ENCODE measurements at places on chromosomes 3 and 15. TPM values are rescaled to one million over a fixed set of nuclear protein-coding genes. Genes with fewer than 3 reads are reported as not detected.
A peak's percentile ranks its signal among the peaks of the same experiment; 100 is the strongest.

- no peaks in the 10 kb centered on the region for H3K27me3 ChIP-seq
- no peak overlapping the region for H3K27ac ChIP-seq
- H3K36me3 ChIP-seq = peaks cover 5% of the 10 kb centered on the region
- no peak overlapping the region for H3K4me3 ChIP-seq
- no peaks in the 10 kb centered on the region for H3K4me1 ChIP-seq
- no peak for DNase-seq
Observed at GRCh38 chr3:107855710-107856109, 235.1 kb downstream of the CD47 start.

DNA sequence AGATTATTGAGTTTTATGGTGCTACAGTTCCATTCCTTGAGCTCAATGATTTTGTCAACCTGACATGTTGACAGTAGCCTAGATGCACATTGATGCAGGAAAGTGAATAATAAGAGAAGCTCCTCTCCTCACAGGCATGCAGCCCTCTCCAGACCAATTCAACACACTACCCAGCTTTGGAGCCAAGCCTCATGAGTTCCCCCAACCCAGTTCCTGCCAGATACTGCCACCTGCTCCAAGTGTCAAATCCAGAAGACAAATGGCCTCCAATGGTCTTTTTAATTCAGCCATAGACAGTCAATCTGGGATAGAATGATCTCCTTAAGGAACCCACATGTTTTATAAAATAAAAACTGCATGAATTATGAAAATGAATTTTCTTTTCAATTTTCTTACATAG lies 83.7 kb upstream of the ARHGEF3 start:
- DNase-seq = no peak
- no peaks in the 10 kb centered on the region for H3K4me1 ChIP-seq
- peaks cover 2% of the 10 kb centered on the region for H3K27me3 ChIP-seq
- H3K4me3 ChIP-seq = no peak overlapping the region
- H3K27ac ChIP-seq = no peak overlapping the region

GRCh38 chr3:194874206-194874605 lies 188.5 kb downstream of the FAM43A start:
- peaks cover 63% of the 10 kb centered on the region for H3K4me1 ChIP-seq
- no peak for DNase-seq
- H3K36me3 ChIP-seq = no peaks in the 10 kb centered on the region
- H3K4me3 ChIP-seq = peak overlapping the region; percentile 20

DNA sequence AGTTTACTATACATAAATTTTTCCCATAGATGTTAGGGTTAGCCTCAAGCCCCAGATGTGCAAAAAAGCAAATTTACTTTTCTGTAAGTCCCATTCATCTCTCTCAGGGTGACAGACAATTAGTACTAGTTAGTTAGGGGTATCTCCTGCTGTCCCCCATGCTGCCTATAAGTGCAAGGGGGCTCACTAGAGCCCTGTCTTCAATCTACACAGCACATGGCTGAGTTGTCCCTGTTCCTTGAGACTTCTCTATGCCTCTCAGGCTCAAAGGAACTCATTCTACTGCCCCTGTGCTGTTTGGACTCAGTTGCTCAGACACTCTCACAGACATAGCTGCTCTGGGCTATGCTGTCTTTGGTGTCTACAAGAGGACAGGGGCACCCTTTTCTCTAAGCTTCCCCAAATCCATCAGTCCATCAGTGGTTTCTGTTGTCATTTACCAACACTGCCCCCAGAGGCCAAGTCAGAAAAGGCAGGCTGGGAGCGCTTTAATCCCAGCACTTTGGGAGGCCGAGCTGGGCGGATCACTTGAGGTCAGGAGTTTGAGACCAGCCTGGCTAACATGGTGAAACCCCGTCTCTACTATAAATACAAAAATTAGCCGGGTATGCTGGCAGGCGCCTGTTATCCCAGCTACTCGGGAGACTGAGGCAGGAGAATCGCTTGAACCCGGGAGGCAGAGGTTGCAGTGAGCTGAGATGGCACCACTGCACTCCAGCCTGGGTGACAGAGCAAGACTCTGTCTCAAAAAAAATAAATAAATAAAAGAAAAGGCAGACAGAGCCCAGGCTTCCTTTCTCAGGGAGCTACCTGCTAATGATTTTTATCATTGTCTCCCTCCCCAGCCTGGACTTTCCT lies 31.4 kb upstream of the PRTG start:
- no peaks in the 10 kb centered on the region for H3K36me3 ChIP-seq
- H3K27ac ChIP-seq = no peak overlapping the region
- H3K4me3 ChIP-seq = no peak overlapping the region
- peak; percentile 74 for DNase-seq

DNA sequence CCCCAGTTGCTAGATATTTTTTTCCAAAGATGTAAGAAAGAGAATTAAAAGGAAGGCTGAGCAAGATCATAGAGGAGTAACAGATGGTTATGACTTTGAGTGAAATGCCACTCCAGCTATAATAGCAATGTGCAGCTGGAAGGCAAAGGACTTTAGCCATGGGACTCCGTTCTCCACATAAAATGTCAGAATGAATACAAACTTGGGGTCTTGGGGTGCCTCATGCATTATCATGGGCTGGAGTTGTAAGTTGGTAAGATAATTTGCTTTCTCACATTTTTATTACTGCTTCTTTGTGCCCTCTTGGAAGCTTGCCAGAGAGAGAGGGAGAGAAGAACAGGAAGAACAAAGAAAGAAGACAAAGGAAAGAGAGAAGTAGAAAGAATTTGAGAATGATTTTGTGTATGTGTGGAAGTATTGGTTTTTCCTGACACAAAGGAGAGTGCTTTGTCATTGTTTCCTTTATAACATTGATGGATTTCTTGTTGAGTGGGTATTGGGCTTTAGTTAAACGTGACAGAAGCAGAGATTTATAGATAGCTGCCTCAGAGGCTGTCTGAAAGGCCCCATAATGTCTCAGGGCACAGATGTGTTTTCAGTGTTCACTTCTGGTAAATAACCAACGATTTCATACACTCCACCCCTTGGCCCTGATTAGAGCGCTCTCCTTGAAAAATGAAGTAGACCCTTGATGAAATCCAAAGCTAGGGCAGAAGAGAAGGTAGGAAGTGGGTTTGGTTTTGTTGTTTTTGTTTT lies 715.3 kb downstream of the NR2F2 start:
- no peak for DNase-seq
- H3K36me3 ChIP-seq = no peaks in the 10 kb centered on the region
- no peaks in the 10 kb centered on the region for H3K27me3 ChIP-seq
- no peak overlapping the region for H3K27ac ChIP-seq
- H3K4me1 ChIP-seq = no peaks in the 10 kb centered on the region
- no peak overlapping the region for H3K4me3 ChIP-seq

- H3K36me3 ChIP-seq = peaks cover 10% of the 10 kb centered on the region
- H3K27me3 ChIP-seq = no peaks in the 10 kb centered on the region
- DNase-seq = no peak
- no peak overlapping the region for H3K27ac ChIP-seq
Observed at GRCh38 chr3:150041877-150042276, 71.2 kb upstream of the PFN2 start.

GRCh38 chr15:94682171-94682570 lies 450.8 kb downstream of the MCTP2 start:
- H3K27me3 ChIP-seq = peaks cover 2% of the 10 kb centered on the region
- H3K4me1 ChIP-seq = no peaks in the 10 kb centered on the region
- no peak overlapping the region for H3K4me3 ChIP-seq
- H3K36me3 ChIP-seq = no peaks in the 10 kb centered on the region

GRCh38 chr15:95024351-95024750 lies 793.0 kb downstream of the MCTP2 start:
- no peak for DNase-seq
- H3K27me3 ChIP-seq = no peaks in the 10 kb centered on the region
- H3K4me1 ChIP-seq = no peaks in the 10 kb centered on the region
- H3K27ac ChIP-seq = no peak overlapping the region
- no peak overlapping the region for H3K4me3 ChIP-seq
- H3K36me3 ChIP-seq = no peaks in the 10 kb centered on the region

GRCh38 chr3:192444096-192444790 lies 283.1 kb downstream of the FGF12 start:
- peak; percentile 85 for DNase-seq
- H3K36me3 ChIP-seq = no peaks in the 10 kb centered on the region
- peaks cover 26% of the 10 kb centered on the region for H3K4me1 ChIP-seq

DNA sequence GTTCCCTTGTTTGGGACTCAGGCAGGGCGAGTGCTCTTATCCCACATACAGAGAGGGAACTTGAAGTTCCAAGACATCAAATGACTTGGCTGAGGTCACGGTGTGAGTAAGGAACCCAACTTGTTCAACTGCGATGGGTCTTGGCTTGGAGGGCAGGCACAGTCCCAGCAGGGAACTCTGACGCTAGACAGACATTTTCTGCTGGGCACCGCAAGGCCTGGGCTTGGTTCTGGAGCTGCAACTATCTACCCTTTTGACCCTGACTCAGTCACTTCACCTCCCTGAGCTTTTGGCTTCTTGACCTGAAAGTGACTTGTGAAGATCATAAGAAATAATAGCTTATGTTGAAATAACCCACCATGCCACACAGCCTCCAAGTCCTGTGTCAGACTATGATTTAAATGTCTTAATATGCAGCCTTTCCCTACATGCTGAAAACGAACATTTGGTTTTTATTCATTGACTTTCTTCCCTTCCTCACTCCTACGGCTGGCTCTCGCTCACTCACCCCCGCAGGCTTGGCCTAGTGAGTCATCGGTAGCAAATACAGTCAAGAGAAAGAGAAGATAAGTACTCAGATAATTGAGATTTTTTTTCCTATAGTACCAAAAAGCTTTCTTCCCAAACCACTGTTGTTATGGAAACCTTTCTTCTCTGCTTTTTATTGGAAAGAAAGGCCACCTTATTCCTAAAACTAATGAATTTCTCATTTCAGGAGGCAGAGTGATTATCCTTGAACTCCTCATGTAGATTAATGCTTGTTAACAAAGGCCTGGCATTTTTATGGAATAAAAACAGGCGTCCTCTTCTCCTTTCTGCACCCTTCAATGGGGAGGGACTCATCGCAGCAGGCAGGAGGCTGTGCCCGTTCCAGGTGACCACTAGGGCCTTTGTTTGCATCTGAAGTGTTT lies 178.4 kb downstream of the ATP10A start:
- H3K27ac ChIP-seq = no peak overlapping the region
- no peak for DNase-seq
- peaks cover 6% of the 10 kb centered on the region for H3K36me3 ChIP-seq
- H3K4me1 ChIP-seq = no peaks in the 10 kb centered on the region
- peaks cover 3% of the 10 kb centered on the region for H3K27me3 ChIP-seq

GRCh38 chr15:35078221-35078915 lies 6.7 kb downstream of the NANOGP8 start:
- H3K4me3 ChIP-seq = no peak overlapping the region
- peak; percentile 36 for DNase-seq
- H3K27me3 ChIP-seq = no peaks in the 10 kb centered on the region
- H3K36me3 ChIP-seq = peaks cover 11% of the 10 kb centered on the region
- no peak overlapping the region for H3K27ac ChIP-seq

- no peak overlapping the region for H3K4me3 ChIP-seq
- no peaks in the 10 kb centered on the region for H3K36me3 ChIP-seq
- no peak for DNase-seq
- H3K4me1 ChIP-seq = peaks cover 12% of the 10 kb centered on the region
- peaks cover 1% of the 10 kb centered on the region for H3K27me3 ChIP-seq
Observed at GRCh38 chr3:188271226-188271914, 117.4 kb downstream of the LPP start.

DNA sequence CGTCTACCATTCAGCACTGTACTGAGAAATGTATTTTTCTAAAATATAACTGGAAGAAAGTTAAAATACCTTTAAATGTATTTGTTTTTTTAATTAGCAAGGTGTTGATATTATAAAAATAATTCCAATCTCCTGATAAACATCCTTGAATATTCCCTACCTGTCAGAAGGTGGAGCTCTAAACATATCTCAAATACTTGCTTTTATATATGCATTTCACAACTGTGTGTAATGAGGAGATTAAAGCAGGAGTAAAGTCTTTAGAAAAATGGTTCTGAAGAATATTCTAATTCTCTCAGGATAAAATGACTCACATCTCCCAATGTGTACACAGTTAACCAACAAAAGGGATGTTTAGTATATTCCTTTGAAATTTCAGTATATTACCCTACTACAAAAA lies 422.7 kb downstream of the PLCL2 start:
- H3K4me1 ChIP-seq = no peaks in the 10 kb centered on the region
- H3K4me3 ChIP-seq = no peak overlapping the region
- H3K27ac ChIP-seq = no peak overlapping the region
- DNase-seq = no peak

DNA sequence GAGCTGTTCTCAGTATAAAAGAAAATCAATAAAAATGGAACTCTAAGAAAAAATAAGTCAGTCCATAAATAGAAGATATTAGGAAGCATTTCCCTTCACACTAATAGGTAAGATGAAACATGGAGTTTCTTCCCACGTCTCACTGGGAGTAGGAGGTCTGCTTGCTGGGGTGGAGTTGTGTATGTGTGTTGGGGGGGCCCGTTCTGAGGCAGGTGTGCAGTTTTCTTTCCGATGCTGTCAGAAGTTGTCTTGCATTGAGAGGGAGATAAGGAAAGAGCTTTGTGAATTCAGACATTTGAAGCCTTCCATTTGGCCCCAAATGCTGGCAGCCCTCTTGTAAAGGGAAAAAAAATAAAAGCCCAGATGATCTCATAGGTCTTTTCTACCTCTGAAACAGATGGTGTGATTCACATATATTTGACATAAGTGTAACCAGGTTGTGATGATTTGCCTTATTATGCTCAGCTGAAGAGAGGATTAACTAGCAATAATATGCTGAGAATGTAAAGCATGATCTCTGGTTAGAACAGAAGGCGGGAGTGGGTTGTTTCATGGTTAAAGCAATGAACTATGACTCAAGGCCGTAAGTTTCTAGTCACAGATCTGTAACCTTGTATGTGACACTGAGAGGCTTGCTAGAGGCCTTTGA lies 8.8 kb downstream of the RASGRP1 start:
- DNase-seq = no peak
- no peaks in the 10 kb centered on the region for H3K27me3 ChIP-seq
- H3K27ac ChIP-seq = no peak overlapping the region
- H3K4me1 ChIP-seq = peaks cover 5% of the 10 kb centered on the region
- H3K36me3 ChIP-seq = no peaks in the 10 kb centered on the region

GRCh38 chr15:68256675-68257450 lies 20.7 kb upstream of the FEM1B start:
- H3K27ac ChIP-seq = peak overlapping the region; percentile 77
- H3K36me3 ChIP-seq = no peaks in the 10 kb centered on the region
- H3K4me3 ChIP-seq = peak overlapping the region; percentile 79
- peak; percentile 91 for DNase-seq
- no peaks in the 10 kb centered on the region for H3K4me1 ChIP-seq
- peaks cover 1% of the 10 kb centered on the region for H3K27me3 ChIP-seq

DNA sequence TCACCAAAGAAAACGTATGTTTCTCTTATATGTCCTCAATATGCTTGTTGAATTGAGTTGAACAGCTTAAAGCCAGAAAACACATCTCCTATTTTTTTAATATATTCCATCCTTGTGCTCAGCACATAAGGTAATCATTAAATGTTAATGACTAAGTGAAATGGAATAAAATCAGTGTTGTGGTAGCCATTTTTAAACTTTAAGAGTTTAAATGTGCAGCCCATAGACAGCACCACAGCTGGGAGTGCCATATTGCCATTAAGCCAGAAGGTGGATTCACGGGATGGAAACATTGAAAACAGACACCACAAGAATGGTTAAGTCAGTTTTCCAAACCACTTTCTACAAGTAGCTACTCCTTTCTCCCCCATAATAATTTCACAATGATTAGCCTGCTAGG lies 76.8 kb upstream of the C15orf61 start:
- H3K4me3 ChIP-seq = no peak overlapping the region
- peaks cover 15% of the 10 kb centered on the region for H3K36me3 ChIP-seq
- H3K4me1 ChIP-seq = peaks cover 1% of the 10 kb centered on the region
- no peak for DNase-seq
- H3K27me3 ChIP-seq = no peaks in the 10 kb centered on the region

Gene CYP1A2
- not detected for total RNA-seq

Gene ANO10
- total RNA-seq = 44.9 TPM

Gene SCG5
- 46.0 TPM for total RNA-seq

Gene P2RY1
- total RNA-seq = 0.51 TPM

Gene PRSS50
- not detected for total RNA-seq

Gene ALDH1A2
- total RNA-seq = not detected
